ENCODE measurements at places on chromosomes 7 and 10.

DNA sequence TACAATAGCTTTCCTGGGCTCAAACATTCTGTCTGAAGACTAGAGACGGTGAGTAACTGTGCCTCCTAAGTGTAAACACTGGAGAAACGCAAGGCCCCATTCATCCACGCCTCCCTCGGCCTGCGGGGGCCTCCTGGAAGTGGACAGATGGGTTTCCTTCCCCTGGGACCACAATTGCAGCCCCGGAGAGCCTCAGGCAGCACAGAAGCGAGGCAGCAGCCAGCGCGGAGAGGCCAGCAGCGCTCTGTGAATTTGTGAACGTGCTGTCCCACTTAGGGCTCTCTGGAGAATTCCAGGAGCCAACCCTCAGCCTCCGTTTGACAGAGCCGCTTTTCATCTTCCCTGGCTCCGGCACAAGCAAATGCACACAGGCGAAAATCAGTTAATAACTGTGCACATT lies 23.2 kb upstream of the CALN1 start:
- no peak for DNase-seq

DNA sequence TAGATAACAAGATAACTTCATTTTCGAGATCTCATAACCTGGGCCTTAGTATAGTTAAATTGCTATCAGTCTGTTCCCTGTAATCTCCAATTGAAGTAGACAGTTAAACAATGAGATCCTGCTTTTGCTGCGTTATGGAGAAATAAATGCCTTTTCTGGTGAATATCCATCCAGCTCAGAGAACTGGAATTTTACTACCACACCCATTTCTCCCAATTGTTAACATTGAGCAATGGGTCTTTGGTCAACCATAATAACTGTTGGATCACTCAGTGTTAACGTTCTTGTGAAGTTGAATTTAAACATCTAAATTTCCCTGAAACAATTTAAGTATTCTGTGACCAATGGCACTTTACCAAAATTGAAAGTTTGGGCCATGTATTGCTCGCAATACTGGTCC lies 3.0 kb downstream of the CALU start:
- peak; percentile 67 for DNase-seq

- DNase-seq: no peak
Observed at GRCh38 chr10:84261236-84261915, 16.5 kb downstream of the RGR start.

DNA sequence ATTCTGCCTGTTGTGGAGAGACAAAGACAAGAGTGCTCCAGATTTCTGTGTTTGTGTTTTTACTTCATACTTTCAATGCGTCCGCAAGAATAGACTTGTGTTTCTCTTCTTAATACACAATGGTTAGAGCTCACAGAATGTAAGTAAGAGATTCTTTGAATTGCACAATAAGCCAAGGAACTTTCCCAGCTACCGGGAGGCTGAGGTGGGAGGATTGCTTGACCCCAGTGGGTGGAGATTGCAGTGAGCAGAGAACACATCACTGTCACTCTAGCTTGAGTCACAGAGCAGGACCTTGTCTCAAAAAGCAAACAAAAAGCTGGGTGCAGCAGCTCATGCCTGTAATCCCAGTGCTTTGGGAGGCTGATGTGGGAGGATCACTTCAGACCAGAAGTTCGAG lies 250.7 kb upstream of the MYO3A start:
- peak; percentile 22 for DNase-seq

Measured in iris pigment epithelial cell (primary cell).